ENCODE measurements at places on chromosomes 13 and 19.

- DNase-seq = no peak
These were observed 130.2 kb upstream of the SPACA7 start for GRCh38 chr13:112245989-112246388.

GRCh38 chr19:34274284-34274826 lies 20.0 kb downstream of the GARRE1 start:
- no peak for DNase-seq

DNA sequence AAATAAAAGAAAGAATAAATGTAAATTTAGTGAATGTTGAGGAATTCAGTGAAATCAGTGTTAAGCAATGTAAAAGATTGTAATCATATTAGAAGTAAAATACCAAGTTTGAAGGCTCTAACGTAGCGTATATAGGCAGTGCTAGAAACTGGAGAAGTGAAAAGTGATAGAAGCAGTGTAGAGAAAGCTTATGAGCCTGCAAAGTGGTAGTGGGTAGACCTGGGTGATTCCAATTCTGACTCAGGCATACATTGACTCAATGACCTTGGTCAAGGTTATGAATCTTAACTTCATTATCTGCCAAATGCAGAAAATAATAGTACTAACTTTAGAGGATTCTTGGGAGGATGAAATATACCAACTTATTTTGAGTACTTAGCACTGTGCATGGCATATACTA lies 4.1 kb downstream of the SLC10A2 start:
- DNase-seq = no peak

- DNase-seq = no peak
These were observed 175.6 kb downstream of the SHISA2 start for GRCh38 chr13:25876247-25876646.

DNA sequence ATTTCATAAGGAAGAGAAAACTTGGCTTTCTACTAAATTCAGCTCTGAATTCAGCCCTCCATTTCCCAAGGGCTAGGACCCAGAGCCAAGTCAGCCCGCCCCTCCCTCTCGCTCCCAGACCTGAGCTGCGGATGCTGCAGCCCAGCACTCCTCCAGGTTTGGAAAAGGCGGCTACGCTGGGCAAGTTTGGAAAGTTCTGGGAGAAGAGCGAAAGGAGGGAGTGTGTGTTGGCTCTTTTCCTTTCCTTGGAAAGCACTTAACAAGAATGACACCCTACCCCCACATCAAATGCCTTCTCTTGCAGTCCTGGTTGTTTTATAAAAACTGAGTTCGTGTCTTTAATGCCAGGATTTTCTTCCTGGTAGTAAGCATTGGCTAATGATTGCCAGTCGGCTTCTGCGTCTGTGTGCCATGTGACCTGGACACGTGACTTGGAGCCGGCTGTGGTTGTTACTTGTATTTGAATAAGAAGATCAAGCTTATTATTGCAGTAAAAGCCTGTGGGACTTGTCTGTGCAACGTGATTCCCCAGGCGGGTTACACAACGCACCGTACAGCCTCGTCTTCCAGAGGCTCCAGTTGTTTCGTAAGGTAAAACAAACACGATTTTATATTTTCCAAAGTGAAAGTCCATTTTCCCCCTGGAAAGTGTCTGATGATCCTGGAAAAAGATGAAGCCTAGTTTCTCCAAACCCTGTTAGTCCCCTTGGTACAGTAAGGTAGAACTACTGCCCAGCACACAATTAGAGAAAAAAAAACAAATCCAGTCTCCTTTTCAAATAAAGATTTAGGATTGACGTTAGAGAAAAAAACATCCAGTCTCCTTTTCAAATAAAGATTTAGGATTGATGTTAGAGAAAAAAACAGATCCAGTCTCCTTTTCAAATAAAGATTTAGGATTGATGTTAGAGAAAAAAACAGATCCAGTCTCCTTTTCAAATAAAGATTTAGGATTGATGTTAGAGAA lies 26.8 kb upstream of the UBE2L5 start:
- DNase-seq = peak; percentile 33

DNA sequence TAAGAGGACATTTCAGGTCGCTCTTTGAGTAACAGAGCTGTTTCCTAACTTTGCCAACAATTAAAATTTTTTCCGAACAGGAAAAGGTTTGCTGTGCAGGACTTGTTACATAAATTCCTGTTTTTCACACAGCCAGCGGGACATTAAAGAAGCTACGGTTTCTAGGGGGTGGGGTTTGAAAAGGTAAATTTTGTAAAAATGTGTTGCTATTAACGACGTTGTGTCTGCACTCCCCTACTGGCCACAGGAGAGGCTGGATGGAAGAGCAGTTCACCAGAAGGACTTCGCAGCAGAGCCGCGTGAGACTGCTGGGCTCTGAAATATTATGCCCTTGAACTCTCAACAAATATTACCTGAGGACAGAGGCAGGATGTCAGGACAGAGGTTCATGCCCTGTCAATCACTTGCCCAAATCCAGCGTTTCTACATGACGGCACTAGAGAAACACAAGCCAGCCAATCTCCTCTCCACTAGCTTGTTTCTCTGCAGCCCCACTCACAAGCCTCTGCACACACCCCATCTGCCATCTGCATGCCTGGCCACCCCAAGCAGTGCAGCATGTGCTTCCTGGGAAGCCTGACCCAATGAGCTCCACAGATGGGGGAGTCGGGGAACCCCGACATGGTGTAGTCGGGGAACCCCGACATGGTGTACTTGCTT lies 102.0 kb downstream of the FOXO1 start:
- no peak for DNase-seq

DNA sequence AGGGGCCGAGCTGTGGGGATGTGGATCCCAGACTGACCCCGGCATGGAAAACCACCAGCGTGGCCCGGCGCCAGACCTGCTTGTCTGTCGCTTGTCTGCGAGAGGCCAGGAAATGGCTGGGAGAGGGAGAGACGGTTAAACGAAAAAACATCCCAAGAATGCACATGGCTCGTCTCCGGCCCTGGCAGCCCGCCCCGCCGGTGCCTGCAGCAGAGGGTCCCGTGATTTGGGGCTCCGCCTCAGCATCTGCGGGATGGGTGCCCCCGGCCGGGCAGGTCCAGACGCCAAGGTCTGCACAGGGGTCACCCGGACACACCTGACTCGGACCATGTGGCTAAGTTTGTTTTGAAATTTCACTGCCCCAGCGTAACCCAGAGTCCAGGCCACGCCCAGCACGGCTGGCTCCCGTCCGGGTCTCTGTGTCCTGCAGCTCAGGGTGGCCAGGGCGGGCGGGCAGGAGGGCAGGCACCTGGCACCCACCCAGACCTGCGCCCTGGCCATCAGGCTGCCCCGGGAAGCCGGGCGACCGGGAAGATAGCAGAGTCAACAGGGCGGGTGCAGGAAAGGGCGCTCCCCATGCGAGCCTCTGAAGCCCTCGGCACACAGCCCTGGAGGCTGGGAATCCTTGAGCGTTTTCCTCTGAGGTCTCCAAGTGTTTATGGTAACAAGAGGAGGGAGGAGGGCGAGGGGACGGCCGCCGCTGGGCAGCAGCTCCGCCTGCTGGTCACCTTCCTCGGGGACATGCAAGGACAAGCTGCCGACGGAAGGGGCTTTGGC lies 103.2 kb downstream of the GADD45B start:
- peak; percentile 83 for DNase-seq

- DNase-seq = no peak
These were observed 490.0 kb upstream of the ATXN8OS start for GRCh38 chr13:69617587-69617986.

DNA sequence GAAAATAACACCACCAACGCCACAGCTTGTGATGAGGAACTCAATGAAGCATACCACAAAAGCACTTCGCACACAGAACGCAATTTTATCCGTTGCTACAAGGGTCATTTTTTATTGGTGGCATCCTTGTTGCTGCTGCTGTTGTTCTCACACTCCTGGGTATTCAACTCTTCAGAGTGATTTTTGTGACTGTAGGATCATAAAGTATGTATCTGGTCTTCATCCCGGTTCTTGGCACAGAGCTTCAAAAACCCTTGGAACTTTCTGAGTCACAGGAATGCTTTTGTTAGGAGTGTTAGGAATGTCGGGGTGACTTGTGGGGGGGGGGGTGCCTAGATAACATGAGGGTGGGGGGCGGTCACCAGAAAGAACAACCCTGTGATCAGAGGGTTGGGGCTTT lies 108.4 kb downstream of the ZNF557 start:
- no peak for DNase-seq

- DNase-seq = no peak
These were observed 5.5 kb upstream of the PDE4C start for GRCh38 chr19:18231775-18232174.

- no peak for DNase-seq
These were observed 5.2 kb downstream of the INSR start for GRCh38 chr19:7288977-7289376.

- DNase-seq = no peak
These were observed 2.6 kb downstream of the ACSBG2 start for GRCh38 chr19:6138066-6138465.

DNA sequence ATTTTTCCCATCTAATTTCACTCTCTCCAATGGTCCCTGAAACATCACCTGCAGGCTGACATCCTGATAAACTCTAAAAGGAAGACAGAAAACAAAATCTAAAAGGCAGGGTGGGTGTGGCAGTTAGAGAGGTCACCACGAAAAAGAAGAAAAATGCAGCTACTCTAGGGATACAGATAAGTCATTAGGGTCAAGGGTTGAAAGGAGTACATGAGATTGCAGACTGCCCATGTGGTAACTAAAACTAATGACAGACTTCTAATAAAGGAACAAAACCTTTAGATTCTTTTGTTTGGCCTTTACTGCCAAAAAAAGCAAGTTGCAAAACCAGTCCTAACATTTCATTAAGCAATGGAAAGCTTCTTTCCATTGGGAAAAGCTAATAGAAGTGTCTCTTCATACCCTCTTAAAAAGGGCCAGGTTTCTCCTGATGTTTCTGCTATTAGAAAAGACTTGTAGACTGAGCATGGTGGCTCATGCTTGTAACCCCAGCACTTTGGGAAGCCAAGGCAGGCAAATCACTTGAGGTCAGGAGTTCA lies 31.0 kb downstream of the THSD1 start:
- DNase-seq = no peak

All from HS-27A (cell line).